ENCODE measurements at places on chromosomes 4 and X.

DNA sequence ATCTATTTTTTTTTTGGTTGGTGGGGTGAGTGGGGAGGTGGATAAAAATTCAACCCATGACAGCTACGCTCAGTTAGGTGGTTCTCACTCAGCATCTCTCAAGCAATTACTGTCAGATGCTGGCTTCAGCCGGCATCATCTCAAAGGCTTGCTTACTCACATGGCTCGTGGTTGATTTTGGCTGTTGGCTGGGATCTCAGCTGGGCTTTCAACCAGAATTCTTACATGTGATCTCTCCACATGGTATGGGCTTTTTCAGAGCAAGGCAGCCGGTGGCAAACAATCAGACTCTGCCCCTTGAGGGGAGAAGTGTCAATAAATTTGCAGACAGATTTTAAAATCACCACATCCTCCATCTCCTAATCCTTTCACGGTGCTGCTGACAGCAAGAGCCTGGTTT is 47.2 kb downstream of the SLC34A2 start:
- DNase-seq = no peak

- DNase-seq = no peak
Observed at GRCh38 chrX:121245763-121246162, 198.4 kb downstream of the GLUD2 start.

GRCh38 chr4:72900952-72901351 is 168.6 kb downstream of the COX18 start:
- no peak for DNase-seq

GRCh38 chr4:185115827-185116232 is 27.2 kb upstream of the SLC25A4 start:
- DNase-seq = no peak

- DNase-seq = no peak
Observed at GRCh38 chrX:44937606-44938005, 64.6 kb downstream of the KDM6A start.

DNA sequence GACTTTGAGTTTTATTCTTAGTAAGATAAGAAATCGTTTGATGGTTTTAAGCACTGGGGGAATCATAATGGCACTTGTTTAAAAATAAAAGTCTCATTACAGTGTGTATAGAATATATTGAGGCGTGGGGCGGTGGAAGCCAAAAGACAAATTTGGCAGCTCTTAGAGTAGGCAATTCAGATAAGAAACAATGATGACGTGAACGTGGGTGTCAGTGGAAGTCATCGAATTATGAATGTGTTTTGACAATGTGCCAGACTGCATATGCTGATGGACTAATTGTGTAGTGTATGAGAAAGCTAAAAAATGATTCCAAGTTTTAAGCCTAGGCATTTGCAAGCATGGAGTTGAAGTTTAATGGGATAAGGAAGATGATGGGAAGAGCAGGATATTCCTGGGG is 35.8 kb downstream of the SPANXD start:
- DNase-seq = no peak

GRCh38 chr4:152165846-152166245 is 370.0 kb downstream of the FBXW7 start:
- DNase-seq = no peak

GRCh38 chr4:185242749-185243533 is 33.5 kb downstream of the SNX25 start:
- no peak for DNase-seq

- no peak for DNase-seq
Observed at GRCh38 chr4:79653871-79654270, 245.8 kb upstream of the GK2 start.

DNA sequence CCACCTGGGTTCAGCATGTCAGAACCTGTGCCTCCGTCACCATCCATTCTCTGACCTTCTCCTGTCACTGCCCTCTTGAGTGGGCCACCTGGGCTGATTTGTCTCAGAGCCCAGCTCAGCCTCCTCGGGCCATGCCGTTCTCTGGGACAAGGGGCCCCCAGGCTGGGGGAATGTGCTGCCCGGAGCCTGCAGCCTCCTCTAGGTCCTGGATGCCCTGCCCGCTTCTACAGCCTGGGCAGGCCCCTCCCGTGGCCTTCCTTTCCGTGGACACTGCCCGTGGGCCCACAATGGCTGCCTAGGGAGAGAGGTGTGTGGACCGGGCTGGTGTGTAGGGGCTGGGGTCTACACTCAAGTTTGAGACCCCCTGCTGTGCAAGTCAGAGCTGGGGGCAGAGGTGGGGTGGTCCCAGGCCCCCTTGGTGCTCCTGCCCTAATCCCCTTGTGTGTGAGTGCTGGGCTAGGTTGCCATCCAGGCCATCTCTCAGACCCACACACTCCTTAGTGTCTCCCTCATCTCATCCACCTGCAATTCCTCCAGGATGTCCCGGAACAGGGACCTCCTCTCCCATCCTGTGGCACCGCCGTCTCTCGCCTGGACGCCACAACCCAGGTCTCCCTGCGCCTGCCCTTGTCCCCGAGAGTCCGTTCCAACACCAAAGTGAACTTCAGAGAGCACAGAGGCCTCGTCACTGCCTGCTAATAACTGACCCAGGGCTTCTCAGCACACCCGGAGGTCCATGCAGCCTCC is 12.4 kb downstream of the PSAPL1 start:
- no peak for DNase-seq

DNA sequence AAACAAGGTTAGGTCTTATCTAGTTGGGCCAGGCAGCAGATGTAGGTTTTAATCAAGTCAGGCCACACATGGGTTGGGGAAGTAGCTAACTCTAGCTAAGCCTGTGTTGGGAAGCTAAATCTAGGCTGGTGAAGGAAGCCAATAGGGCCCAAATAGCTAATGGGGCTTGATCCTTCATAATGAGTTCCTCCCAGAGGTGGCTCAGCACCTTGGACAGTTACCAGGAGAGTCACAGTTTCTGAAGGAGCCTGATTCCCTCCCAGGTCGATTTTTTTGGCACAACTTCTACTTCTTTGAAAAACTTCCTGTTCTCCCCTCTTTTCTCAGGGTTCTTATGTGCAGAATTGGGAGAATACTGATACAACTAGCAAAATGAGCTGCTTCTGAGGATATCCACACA is 242.5 kb upstream of the PRPS2 start:
- DNase-seq = no peak

DNA sequence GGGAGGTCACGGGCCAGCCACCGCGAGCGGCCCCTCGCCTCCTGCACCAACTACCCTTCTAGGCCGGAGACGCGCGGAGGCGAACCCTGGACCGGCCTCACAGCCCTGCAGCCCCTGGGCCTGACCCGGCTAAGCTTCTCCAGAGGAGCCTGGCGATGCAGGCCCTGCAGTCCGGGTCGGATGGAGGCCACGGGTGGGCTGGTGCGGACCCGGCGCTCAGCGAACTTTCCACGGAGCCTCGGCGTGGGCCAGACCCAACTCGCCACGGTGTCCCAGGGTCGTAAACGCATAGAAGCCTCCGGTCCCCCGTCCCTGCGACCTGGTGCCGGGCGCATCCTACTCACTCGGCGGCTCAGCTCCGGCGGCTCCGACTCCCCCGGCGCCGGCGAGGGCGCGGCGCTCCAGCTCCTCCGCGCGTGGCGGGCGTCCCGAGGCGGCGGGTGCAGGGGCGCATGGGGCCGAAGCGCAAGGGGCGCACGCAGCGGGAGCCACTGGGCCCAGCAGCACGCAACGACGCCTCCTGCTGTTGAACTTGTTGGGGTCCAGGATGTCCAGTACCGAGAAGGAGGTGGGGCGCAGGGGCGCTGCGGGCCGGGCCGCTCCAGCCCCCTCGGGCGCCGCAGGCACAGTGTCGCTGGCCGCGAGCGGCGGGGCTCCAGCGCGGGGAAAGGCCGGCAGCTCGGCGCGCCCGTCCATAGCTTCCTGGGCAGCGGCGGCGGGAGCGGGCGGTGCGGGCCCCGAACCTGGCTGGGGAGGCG is 427 bp downstream of the NKX1-1 start:
- no peak for DNase-seq

DNA sequence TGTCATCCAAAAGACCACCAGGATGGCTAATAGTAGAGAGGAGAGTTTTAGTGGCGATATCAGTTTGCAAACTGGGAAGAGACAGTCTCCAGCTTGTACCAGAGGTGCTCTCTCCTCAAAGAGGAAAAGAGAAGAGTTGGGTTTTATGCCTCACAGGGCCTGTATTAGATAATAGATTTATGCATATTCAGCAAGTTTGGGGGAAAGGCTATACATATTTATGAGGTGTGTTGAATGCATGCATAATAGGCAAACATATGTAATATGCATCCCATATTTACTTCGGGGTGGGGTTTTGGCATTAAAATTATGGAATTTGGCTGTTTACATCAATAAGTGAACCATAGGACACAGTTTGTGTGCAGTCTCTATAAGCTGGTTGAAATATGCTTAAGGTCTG is 22.8 kb upstream of the ADGRL3 start:
- no peak for DNase-seq

Measured in activated T-helper 9 cell treated with anti-CD3 and anti-CD28 coated beads, Interleukin-2, amount 50 U/mL, for 16 hours (primary cell).